ENCODE measurements at places on chromosomes 1 and 21.

DNA sequence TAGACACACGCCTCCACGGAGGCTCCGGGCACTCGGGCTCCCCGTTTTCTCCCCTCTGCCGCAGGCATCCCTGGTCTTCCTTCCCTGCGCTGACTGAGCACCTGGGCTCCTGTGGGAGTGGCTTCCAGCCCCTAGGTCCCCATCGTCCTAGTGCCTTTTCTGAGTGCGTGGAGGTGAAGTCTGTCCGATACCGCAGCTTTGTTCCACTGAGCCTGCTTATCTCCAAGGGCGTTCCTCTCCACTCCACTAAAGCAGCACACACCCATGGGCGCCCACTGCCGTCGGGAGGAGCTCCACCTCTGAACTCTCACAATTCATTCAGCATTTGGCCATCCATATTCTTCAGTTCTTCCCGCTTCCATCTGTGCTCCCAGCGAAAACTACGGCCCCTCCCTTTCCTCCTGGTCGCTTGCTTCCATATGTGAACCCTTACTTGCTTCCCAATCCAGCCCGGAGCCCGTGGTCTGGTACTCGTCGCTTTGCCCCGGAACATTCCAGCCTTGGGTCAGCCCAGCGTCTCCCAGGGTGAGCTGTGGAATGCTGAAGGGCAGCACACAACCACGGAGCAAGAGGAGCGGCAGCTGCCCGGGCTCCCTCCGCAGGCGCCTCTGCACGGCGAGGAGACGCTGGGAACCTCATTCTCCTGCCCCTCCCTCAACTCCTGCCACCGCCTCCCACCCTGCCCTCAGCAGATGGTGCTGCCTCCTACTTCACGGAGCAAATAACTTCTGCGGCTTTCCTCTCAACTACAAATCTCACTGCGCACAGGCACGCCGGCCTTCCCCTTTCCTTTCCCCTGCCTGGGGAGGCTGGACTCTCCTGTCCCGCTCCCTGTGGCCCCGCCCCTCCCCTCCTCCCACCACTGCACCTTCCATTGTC is 27.5 kb downstream of the ATP8B2 start:
- DNase-seq, result peak; percentile 38

- DNase-seq, result no peak
Measured at GRCh38 chr21:34813266-34813894, 144.6 kb downstream of the CLIC6 start.

DNA sequence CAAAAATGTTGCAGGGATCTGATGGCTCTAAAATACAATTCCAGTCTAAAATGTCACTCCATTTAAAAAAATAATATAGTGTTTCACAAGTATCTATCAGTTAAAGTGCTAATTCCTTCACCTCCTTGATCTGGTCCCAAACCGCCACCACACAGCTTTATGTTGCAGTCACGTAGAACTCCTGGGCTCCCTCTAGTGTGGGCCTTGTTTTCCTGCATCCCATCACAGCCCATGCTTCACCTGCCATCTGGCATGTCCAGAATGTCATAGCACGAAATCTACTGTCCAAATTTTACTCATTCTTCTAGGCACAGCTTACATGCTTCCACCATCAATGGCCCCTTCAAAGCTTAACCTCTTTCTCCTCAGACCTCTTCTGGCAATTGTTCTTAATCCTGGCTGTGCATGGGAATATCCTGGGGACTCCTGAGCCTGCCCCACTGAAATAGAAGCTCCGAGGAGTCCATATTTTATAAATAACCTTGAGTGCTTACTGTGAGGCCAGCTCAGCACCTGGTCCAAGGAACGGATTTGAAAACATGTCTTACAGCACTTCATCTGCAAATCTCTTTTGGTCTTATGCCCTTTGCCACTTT is 15.5 kb downstream of the FYB2 start:
- DNase-seq, result no peak

DNA sequence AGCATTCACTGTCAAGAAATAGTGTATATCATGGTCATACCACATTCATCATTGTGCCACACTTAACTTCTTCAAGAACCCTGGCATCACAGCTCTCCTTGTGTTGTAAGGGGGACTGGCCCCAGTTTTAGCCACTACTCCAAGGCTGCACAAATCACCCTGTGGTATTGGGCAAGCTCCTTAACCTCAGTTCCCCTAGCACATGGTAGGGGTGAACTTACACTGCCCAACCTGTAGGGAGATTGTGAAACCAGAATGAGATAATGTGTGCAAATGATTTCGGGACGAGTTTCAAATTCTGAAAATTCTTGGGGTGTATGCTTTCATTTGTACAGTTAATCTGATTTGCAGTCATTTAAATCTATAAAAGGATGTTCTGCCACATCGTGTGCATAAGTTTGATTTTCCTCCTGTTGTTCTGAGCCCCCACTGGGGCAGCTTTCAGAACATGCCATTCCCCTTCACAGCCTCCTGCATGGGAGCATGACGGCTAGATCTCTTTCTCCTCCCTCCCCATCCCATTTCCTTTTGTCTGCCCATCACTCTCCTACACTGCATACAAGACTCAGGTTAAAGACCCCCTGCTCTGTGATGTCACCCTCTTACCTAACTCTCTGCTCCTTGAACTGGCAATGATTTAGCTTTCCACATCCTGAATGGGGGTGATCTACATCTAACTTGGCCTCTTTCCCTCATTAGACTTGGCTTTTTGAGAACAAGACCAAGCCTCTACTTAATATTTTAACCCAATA is 290.3 kb downstream of the CHRM3 start:
- DNase-seq, result no peak

- DNase-seq, result peak; percentile 77
Measured at GRCh38 chr1:11337580-11338073, 64.6 kb downstream of the UBIAD1 start.

DNA sequence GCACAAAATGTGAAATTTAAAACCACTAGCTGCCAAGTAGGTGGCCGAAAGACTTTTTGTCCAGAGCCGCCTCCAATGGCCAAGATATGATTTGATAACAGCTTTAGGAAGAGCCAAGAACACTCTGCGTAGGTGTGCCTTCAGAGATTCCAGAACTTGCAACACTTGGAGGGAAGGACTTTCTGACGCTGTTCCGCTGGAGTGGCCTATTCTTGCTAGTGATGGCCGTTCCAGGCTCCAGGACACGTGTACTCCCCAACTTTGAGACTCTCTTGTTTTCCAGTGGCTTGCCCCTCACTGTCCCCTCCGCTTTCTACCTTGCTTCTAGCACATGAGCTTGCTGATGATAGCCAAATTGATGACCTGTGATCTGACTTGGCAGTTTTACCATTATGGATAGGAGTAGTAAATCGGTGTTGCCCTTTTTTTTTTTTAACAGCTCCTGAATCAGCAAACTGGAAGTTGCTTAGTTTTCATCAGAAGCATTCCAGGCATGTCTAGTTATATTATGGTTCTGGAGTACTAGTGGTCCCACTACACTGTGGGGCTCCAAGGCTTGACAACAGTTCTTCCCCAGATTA is 1.0 kb downstream of the PRDX6 start:
- no peak for DNase-seq

GRCh38 chr1:112638110-112638428 is 18.4 kb downstream of the CAPZA1 start:
- no peak for DNase-seq

GRCh38 chr1:226611301-226611700 is 62.7 kb downstream of the STUM start:
- DNase-seq, result no peak

DNA sequence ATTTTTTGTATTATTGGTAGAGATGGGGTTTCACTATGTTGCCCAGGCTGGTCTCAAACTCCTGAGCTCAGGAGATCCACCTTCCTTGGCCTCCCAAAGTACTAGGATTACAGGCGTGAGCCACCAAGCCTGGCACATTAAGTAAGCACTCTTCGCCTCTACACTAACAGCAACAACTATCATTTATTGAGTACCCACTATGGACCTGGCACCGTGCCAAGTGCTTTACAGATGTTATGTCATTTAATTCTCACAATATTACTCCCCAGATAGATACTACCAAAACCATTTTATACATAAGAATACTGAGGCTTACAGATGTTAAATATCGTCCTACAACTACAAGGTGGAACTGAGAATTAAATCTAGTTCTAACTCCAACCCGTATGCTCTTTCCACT is 50.1 kb downstream of the TUT4 start:
- DNase-seq, result no peak

DNA sequence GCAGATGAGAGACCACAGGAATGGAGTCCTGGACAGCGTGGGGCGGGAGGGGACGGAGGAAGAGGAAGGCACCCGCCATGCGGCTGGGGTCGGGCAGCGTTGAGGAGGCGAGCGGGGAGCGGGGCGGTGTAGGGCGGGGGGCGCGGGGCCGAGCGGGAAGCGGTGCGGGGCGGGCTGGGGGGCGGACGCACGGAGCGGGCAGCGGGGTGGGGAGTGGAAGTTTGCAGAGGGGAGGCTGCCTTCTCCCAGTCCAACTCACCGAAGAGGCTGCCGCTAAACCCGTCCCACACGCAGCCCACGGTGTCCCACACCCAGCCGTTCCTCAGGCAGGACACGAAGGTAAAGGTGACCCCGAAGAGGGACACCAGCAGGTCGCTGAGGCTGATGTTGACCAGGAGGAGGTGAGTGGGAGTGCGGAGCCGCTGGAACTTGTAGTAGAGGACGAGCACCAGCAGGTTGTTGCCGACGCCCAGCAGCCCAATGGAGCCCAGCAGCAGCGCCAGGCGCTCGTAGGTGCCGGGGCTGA is 483 bp downstream of the CHML start:
- peak; percentile 33 for DNase-seq

All from stimulated activated CD4-positive, alpha-beta T cell treated with anti-CD3 and anti-CD28 coated beads, Interleukin-4, amount 100 ng/mL, for 1 hour (primary cell).